ENCODE measurements at places on chromosomes 4 and X.

DNA sequence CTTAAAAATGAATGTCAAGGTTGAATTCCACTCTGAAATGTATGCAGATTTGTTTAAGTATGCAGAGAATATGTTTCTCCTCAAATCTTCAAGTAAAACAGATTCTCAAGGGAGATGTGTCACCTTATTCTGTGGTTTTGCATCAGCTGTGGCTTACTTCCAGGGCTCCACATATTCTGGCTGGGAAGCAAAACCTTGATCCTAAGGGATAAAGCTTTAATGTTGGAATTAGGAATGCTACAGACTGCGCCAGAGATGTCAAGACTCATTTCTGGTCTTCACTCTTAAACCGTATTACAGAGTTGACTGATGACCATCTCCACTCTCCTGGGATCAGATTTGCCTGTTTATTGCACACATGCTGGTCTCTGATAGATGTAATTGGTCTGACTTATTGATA is 143.9 kb upstream of the DIPK2B start:
- DNase-seq, result no peak

- no peak for DNase-seq
Measured at GRCh38 chr4:184074677-184075388, 142.8 kb downstream of the ENPP6 start.

DNA sequence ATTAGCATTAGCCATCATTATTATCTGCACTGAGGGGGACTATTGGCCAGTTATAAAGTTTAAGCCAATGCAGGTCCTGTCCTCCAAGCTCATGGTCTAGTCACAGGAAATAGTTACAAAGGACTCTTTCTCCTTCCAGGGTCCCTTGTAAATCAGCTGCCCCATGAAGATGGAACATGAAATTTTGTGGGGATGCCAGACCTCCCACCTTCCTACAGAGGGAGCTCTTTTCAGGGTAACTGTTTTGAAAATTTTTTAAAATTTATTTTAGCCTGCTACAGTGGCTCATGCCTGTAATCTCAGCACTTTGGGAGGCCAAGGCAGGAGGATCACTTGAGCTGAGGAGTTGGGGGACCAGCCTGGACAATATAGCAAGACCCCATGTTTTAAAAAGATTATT is 124.4 kb upstream of the SLC34A2 start:
- DNase-seq, result no peak

DNA sequence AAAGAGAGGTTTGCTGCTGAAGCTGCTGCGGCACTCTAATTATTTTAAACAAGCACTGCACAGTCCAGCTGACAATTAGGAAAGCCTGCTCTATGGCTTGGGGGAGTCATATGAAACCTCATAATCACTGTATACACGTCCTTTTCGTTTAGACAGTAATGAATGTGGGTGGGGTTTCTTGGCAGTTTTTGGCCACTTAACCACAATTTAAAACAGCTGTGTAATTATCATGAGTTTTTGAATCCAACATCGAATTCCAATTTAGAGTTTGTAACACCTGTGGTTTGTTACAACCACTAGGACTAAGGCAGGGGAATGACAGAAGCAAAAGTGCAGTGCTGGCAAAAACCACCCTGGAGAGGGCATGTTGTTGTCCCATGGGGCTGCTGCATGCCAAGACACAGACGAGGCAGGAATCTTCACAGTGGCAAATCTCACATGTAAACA is 99.5 kb downstream of the CXXC4 start:
- no peak for DNase-seq

- no peak for DNase-seq
Measured at GRCh38 chr4:87669373-87669772, 19.3 kb downstream of the DMP1 start.

DNA sequence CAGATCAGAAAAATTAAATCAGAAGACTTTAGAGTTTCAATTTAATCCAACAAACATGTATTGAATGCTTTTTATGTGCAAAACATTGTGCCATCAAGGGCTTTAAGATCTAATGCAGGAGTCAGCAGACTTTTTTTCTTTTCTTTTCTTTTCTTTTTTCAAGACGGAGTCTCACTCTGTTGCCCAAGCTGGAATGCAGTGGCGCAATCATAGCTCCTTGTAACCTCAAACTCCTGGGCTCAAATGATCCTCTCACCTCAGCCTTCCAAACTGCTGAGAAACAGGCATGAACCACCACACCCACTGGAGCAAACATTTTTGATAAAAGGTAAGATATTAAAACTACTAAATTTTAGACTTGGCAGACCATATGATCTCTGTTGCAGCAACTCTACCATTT is 24.6 kb upstream of the LRBA start:
- DNase-seq, result no peak
